ENCODE measurements at places on chromosomes 3 and 15.

GRCh38 chr3:187237741-187238140, 40.5 kb downstream of the RTP1 start:
- no peaks in the 10 kb centered on the region for H3K4me1 ChIP-seq
- H3K27me3 ChIP-seq, result no peaks in the 10 kb centered on the region
- H3K4me3 ChIP-seq, result no peak overlapping the region
- no peaks in the 10 kb centered on the region for H3K36me3 ChIP-seq
- no peak overlapping the region for H3K27ac ChIP-seq

DNA sequence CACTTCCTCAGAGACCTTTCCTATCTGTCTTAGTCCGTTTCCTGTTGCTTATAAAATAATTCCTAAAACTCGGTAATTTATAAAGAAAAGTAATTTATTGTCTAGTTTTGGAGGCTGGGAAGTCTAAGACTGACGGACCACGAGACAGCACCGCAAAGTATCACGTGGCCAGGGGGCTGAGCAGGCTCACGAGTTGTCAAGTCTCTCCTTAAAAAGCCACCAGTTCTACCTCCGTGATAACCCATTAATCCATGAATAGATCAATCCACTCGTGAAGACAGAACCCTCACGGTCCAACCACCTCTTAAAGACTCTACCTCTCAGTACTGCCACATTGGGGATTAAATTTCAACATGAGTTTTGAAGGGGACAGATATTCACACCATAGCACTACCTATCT, 821 bp downstream of the LINS1 start:
- no peak overlapping the region for H3K4me3 ChIP-seq
- no peak overlapping the region for H3K27ac ChIP-seq
- peaks cover 12% of the 10 kb centered on the region for H3K36me3 ChIP-seq
- H3K27me3 ChIP-seq, result no peaks in the 10 kb centered on the region

GRCh38 chr15:77546870-77547269, 85.8 kb downstream of the LINGO1 start:
- H3K4me3 ChIP-seq, result no peak overlapping the region
- peaks cover 4% of the 10 kb centered on the region for H3K4me1 ChIP-seq
- H3K27ac ChIP-seq, result no peak overlapping the region
- no peaks in the 10 kb centered on the region for H3K36me3 ChIP-seq
- no peak for DNase-seq

DNA sequence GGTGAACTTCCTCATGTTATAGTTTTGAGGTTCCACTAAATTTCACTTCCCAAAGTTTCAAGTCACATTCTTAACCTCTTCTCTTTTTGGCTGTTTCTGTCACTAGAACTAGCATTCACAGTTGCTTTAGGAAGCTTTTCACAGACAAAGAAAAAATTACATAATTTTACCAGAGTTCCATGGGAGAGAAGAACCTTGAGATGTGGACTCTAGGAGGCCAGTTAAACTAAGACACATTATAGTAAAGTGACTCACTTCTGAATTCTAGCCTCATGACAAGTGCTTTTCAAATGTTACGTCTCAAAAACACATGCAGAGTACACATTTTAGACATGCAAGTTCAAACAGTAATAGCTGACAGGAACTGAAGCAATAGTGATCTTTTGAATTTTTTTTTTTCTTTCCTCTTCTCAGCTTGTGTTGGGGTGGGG, 39.9 kb upstream of the LRTM1 start:
- H3K27me3 ChIP-seq, result no peaks in the 10 kb centered on the region
- no peak overlapping the region for H3K27ac ChIP-seq
- H3K36me3 ChIP-seq, result no peaks in the 10 kb centered on the region
- H3K4me1 ChIP-seq, result no peaks in the 10 kb centered on the region

- H3K4me3 ChIP-seq, result no peak overlapping the region
- peaks cover 4% of the 10 kb centered on the region for H3K36me3 ChIP-seq
- no peak overlapping the region for H3K27ac ChIP-seq
- no peaks in the 10 kb centered on the region for H3K27me3 ChIP-seq
- peaks cover 10% of the 10 kb centered on the region for H3K4me1 ChIP-seq
- DNase-seq, result no peak
Observed at GRCh38 chr3:14452740-14453710, 50.6 kb downstream of the SLC6A6 start.

DNA sequence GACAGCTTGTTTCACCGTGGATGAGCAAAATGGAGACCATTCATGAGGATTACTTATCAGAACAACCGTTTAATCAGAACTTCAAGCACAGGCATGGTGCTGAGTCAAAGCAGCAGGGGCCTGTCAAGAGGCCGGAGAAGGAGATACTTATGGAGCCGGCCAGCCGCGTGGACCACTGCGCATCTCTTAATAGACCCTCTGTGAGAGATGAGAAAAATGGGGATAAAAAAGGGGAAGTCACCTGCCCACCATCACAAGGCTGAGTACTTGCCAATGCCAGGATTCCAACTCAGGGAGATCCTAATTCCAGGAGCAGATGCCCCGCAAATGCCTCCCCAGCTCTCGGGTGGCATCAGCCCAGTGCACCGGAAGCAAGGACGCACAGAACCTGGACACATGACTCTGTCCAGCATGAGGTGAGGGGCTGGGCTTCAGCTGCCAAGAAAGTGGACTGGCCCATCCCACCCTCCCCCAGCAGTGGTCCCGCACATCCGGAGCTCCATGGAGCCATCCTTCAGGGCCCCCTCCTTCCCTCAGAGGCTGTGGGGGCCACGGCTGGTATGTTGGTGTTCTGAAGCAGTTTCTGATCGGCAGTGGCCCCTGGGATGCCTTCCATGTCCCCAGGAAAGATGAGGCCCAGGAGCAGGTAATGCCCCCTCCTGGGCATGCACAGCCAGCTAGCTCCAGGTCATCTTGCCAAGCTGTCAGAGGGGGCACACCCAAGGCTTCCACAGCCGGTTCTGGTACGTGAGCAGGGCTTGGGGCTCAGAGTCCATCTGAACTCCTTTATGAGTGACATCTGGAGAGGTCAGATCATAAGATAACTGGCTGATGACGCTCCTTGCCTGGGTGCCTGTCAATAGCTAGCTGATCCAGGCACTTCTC, 143.8 kb downstream of the ATP10A start:
- H3K36me3 ChIP-seq, result no peaks in the 10 kb centered on the region
- no peak overlapping the region for H3K4me3 ChIP-seq
- H3K27me3 ChIP-seq, result no peaks in the 10 kb centered on the region
- H3K4me1 ChIP-seq, result no peaks in the 10 kb centered on the region
- H3K27ac ChIP-seq, result no peak overlapping the region

GRCh38 chr15:38074029-38074428, 139.6 kb downstream of the TMCO5A start:
- H3K36me3 ChIP-seq, result no peaks in the 10 kb centered on the region
- no peak for DNase-seq

DNA sequence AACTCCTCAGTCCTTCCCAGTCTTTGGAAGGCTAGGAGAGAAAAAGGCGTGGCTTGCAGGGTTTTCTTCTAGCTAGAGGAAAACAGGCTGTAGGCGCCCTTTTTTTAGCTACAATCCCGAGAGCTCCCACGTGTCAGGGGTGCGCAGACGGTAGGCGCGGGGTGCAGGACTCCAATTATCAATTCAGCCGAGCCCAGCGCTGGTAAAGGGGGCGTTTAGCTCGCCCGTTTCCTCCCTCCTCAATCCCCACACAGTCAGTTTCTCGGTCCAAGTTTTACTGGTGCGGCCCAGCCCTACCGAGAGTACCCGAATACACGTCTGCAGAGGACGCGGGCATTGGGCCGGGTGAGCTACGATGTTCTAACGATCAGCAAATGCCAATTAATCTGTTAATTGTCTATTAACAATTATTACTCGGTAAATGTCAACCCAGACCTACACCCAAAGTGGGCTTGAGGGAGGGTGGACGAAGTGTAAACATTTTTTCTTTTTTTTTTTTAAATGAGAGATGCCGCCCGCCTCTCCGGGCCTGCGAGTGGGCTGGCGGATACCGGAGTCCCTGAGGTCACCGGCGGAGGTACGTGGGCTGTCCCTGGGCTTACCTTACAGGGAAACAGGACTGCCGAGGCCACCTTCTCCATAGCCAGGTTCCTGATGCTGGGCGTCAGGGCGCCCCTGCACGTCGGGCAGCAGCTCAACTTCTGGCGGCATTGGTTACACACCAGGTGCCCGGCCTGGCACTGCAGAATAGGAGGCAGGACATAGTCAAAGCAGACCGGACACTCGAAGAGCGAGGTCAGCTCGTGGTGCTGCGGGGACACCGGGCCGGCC, 923 bp downstream of the SIAH2 start:
- H3K27ac ChIP-seq, result peak overlapping the region; percentile 100
- peak; percentile 40 for DNase-seq
- H3K27me3 ChIP-seq, result no peaks in the 10 kb centered on the region
- H3K4me1 ChIP-seq, result peaks cover 69% of the 10 kb centered on the region
- H3K36me3 ChIP-seq, result peaks cover 26% of the 10 kb centered on the region

GRCh38 chr15:31349233-31350141, 22.9 kb downstream of the KLF13 start:
- no peaks in the 10 kb centered on the region for H3K27me3 ChIP-seq
- peak overlapping the region; percentile 97 for H3K4me3 ChIP-seq
- peaks cover 41% of the 10 kb centered on the region for H3K36me3 ChIP-seq
- peak overlapping the region; percentile 85 for H3K27ac ChIP-seq
- peaks cover 88% of the 10 kb centered on the region for H3K4me1 ChIP-seq

DNA sequence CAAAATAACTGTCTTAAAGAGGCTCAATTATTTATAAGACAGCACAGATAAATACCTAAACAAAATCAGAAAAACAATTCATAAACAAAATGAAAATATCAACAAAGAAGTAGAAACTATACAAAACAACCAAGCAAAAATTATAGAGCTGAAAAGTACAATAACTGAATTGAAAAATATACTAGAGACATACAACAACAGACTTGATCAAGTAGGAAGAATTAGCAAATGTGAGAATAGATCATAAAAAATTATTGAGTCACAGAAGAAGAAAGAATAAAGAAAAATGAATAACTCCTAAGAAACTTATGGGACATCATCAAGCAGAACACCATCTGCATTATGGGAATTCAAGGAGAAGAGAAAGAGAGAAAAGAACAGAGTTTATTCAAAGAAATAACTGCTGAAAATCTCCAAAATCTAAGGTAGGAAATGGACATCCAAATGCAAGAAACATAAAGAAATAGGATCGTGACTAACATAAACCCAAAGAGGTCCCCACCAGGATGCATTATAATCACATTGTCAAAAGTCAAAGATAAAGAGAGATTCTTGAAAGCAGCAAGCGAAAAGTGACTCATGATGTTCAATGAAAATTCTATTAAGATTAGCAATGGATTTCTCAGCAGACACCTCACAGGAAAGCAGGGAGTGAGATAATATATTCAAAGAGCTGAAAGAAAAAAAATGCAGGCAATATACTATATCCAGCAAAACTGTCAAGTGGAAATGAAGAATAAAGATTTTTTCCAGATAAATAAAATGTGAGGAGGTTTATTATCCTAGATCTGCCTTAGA, 85.9 kb downstream of the DCLK3 start:
- peaks cover 18% of the 10 kb centered on the region for H3K36me3 ChIP-seq
- no peak for DNase-seq
- no peak overlapping the region for H3K4me3 ChIP-seq
- peaks cover 23% of the 10 kb centered on the region for H3K4me1 ChIP-seq
- peak overlapping the region; percentile 82 for H3K27ac ChIP-seq

Measured in activated T-cell treated with anti-CD3 and anti-CD28 coated beads, Interleukin-2, amount 50 U/mL, for 72 hours (primary cell).